Activated CD4-positive, alpha-beta T cell treated with anti-CD3 and anti-CD28 coated beads, Interleukin-2, amount 50 U/mL, for 48 hours (primary cell): ENCODE measurements at places on chromosomes 2 and 18.
A peak's percentile ranks its signal among the peaks of the same experiment; 100 is the strongest.

GRCh38 chr2:218320704-218321336 lies 28.5 kb upstream of the TMBIM1 start:
- no peak for DNase-seq

GRCh38 chr2:39728941-39729351 lies 50.1 kb downstream of the THUMPD2 start:
- DNase-seq = peak; percentile 46

DNA sequence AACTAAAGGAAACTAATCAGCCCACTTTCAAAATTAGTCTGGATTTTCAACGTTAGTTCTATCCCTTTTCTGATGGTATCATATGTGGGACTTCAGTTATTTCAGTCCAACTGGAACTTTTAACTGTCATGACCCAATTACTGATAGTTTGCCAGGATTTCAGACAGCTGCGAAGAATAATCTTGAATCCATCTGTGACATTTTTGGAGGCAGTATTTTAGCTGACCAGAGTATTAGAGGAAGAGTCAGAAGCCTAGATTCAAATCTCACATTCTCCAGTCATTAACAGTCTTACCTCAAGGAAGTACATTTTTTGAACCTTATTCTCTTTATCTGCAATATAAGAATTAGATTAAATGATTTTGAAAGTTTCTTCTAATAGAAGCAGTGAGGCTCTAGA lies 81.3 kb downstream of the PTRHD1 start:
- DNase-seq = no peak

- DNase-seq = no peak
Measured at GRCh38 chr2:174614261-174614660, 16.7 kb upstream of the WIPF1 start.

- DNase-seq = peak; percentile 88
Measured at GRCh38 chr2:230924470-230925341, at the start of gene GPR55. Gene GPR55 (minus strand): TSS chr2:230925242. CDS start chr2:230910962, 14,280 bp downstream.

- DNase-seq = no peak
Measured at GRCh38 chr2:72147303-72147971, at the start of gene CYP26B1. Gene CYP26B1 (minus strand): TSS chr2:72147862. CDS start chr2:72147834, 28 bp downstream.

DNA sequence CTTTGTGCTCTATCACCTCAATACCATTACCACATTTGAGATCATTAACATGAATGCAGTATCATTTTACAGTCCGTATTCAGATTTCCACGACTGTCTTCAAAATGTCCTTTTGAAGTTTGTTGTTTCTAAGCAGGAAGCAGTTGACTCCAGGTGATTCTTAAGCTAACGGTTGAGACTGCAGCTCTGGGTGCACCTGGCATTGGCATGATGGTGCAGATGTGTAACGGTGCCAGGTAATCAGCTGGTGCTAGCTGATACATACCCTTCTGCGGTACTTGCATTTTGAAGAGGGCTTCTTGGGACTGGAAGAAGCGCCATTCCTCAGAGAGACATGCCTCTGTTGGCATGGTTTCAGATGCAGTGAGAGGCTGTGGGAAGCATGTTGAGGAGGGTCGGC lies 19.5 kb downstream of the SIGLEC15 start:
- no peak for DNase-seq

DNA sequence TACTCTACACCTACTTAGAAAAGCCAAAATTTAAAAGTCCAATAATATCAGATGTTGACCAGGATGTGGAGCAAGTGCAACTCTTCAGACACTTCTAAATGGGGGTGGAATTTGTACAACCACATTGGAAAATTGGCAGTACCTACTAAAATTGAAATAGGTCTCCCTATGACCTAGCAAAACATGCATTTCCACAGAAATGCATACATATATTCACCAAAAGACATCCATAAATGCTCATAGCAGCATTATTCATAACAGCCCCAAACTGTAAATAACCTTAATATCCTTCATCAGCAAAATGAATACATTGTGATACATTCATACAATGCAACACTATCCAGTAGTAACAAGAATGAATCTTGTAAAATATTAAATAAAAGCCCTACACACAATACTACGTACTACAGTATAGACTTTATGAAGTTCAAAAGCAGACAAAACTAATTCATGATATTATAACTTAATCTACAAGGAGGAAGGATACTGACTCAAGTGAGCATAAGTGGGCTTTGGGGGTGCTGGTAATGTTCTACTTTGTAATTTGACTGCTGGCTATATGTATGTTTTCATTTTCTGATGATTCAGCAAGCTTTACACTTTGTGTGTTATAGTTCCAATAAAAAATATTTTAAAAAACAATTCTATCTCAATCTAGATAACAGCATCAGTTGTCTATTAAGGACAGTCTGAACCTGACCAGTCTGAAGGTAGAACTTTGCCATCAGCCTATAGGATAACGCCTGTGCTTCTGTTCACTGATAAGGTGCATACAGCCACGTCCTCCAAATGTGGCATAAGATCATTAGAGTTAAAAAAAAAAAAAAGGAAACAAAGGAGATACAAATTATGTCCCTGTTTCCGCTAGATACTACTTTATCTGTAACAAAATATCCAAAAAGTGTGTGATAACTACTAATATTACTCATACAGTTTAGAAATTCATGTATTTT lies 6.6 kb upstream of the TNFRSF11A start:
- no peak for DNase-seq

DNA sequence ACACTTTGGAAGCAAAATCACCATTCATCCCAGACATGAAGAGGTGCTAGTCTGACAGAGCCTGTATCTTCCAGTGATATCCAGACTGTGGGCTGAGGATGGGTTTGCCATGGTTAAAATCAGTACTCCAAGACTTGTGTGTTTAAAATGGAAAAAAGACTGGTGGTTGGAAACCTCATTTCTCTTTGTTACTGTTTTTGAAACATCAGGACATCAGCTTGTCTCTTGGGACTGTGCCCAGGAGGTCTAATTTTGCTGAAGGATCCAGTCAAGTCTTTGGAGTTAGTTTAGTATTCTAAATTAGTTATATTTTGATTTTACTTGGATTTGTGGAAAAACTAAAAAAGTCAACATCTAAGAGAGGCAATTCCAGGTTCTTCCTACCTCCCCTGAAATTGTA lies 578.4 kb downstream of the PLCL1 start:
- DNase-seq = no peak

DNA sequence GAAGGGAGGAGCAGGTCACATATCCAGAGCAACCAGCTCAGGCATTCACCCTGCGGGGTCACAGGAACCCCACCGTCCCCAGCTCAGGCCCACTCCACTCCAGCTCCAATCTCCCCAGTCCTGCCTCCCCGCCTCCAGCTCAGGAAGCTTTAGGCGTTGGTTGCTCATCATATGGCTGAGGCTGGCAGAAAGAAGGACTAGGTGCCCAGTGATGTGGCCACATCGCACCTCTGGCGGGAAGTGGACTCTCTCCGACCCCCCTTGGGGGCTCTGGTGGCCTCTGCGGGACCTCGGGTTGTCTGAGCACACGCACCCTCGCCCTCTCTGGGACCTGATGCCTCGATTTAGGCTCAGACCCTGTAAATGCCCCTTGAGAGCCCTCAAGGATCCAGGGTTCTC lies 187.7 kb downstream of the ZFP36L2 start:
- DNase-seq = no peak

GRCh38 chr18:63897072-63897471 lies 9.6 kb downstream of the SERPINB2 start:
- no peak for DNase-seq

- no peak for DNase-seq
Measured at GRCh38 chr2:236161082-236161462, 7.1 kb downstream of the GBX2 start.

DNA sequence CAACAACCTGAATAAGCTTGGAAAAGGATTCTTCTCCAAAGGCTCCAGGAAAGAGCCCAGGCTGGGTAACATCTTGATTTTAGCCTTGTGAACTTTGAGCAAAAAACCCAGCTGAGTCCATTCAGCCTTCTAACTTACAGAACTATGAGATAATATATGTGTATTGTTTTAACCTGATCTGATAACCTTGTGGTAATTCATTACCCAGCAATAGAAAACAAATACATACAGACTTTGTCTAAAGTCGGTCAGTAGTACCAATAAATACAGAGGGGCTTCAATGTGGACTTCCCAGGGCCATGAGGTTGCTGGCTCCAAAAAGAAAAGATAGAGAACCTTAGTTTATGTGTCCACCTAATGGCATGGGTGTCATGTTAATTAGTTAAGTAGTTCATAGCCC lies 191.8 kb downstream of the KCNH7 start:
- DNase-seq = no peak

DNA sequence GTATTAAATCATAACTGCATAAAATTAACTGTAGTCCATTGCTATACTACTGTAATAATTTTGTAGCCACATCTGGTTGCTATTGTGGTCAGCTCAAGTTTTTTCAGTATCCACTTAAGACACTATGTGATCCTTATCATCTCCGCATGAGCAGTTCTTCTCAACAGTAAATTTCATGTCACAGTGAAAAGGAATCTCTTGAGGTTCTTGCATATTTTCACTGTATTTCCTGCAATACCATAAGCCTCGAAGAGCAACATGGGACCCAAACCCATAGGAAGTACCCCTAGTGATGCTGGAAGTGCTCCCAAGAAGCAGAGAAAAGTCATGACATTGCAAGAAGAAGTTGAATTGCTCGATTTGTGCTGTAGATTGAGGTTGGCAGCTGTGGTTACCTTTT lies 86.7 kb downstream of the LDLRAD4 start:
- DNase-seq = no peak

DNA sequence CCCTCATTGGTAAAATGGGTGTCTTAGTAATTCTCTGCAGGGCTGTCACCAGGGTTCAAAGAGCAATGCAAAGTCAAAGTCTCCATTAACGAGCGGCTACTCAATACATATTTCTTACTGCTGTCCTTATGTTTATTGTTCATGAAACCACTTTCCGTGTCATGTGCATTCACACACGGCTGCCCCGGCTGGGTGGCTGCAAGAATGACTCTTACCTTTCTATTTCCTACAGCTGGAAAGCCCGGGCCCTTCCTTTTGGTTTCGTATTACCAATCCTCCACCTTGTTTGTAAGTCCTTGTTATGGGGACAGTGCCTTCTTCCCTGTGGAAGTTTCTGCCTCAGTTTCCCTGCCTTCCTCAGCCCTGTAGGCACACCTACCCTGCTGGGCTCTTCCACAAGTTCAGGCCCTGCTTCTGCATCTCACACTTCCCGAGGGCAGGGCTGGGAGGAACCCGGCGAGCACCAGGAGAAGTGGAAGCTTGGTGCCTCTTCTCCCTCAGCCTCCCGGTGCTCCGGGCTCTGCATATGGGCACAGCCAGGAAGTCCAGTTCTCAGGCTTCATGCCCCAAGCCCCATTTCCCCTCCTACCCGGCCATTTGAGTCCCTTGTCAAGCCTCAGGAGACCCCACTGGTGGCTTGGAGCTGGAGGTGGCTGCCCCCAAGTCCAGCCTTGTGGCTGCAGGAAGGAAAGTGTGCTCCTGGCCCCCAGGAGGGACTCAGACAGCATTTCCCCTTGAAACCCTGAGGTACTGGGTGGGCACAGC lies 18.7 kb upstream of the ACKR3 start:
- DNase-seq = peak; percentile 42

DNA sequence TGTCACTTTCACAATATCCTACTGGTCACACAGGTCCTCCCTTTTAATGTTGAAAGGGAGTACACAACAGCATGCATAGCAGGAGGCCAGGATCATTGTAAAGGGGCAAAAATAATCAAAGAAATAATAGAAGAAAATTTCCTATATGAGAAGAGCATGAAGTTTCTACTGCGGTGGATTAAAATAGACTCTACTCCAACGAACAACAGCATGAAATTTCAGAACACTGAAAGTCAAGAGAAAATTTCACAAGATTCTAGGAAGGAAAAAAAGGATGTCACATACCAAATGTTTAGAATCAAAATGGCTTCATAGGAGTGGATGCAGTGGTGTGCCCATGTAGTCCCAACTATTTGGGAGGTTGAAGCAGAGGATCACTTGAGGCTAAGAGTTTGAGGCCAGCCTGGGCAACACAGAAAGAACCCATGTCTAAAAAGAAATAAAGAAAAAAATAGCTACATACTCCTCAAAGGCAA lies 72.0 kb upstream of the EPAS1 start:
- DNase-seq = no peak

- no peak for DNase-seq
Measured at GRCh38 chr2:49753344-49753985, 599.1 kb upstream of the FSHR start.

- DNase-seq = no peak
Measured at GRCh38 chr2:173296235-173296634, 58.4 kb upstream of the CDCA7 start.

GRCh38 chr2:37782721-37783371 lies 111.4 kb upstream of the CDC42EP3 start:
- no peak for DNase-seq

DNA sequence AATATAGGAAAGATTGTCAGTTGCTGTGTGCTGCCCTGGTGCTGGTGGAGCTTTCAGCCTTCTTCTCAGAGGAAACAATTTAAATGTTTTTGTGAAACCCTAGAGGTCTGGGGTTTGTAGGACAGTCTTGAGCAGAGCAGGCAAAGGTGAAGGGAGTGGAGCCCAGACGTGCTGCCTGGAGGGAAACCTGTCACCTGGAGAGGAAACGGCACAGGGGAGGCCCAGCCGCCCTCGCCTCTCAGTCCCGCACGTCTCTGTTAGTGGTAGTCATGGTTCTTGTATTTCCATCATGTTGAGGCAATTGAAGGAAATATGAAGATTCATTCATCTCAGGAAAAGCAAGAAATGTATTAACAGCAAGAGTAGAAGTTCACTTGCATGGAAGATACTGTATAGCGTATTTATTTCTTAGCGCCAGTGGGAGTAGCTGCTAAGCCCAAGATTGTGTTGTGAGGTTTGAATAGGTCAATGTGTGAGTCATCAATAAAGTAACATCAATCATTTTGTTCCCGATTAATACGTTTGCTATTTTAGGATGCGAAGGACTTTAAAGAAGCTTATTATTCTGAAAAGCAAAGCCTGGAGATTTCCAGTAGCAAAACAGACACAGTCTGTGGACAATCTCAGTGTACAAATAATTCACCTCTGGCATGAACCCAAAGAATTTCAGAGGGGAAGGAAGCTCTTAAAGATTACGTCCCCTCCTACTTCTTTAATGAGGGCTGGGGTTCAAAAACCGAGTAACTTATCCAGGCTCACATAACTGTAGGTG lies 70.4 kb downstream of the LRRFIP1 start:
- DNase-seq = peak; percentile 68

GRCh38 chr18:74166386-74166785 lies 18.1 kb downstream of the TIMM21 start:
- DNase-seq = no peak

GRCh38 chr2:164275659-164276058 lies 345.6 kb downstream of the GRB14 start:
- no peak for DNase-seq

DNA sequence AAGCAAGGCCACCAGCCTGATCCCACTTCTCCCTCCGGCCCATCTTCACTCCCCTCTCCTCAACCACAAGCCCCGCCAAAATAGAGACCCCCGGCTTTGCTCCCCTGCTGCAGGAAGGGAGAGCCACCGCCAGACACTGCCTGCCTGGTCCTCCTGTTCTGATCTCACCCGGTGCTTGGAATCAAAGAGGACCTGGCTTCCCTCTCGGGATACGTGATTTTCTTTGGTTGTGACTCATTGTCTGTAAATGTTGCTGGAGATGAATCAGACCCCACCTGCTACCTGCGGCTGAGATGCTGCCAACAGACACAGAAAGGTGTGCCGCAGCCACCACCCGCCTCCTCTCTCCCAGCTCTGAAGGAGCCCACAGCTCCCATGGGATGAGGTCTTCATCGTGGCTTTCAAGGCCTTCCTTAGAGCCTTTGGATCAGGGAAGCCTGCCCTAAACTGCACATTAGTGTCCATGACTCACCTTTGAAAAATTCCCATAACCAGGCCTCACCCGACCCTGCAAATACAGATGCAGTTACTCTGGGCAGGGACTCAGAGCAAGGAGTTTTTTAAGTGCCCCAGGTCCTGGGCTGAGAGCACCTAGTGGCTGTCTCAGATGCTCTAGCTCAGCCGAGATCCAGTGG lies 79.4 kb upstream of the ZNF532 start:
- no peak for DNase-seq

GRCh38 chr18:55302167-55302833 lies 285.7 kb downstream of the TCF4 start:
- DNase-seq = no peak
